ENCODE measurements at places on chromosomes 11 and 22.

DNA sequence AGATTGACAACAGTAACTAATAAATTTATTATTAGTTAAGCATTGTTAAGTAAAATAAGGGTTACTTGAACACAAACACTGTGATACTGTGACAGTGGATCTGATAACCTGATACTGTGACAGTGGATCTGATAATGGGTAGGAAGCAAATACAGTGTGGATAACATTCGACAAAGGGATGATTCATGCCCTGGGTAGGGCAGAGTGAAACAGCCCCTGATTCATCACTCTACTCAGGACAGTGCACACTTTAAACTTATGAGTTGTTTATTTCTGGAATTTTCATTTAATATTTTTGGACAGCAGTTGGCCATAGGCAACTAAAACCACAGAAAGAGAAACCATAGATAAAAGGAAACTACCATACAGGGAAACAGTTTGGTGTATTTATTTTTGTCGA, 60.8 kb upstream of the CTSC start:
- DNase-seq = no peak

- no peak for DNase-seq
These were observed 98.1 kb downstream of the ZBTB16 start for GRCh38 chr11:114157476-114158050.

DNA sequence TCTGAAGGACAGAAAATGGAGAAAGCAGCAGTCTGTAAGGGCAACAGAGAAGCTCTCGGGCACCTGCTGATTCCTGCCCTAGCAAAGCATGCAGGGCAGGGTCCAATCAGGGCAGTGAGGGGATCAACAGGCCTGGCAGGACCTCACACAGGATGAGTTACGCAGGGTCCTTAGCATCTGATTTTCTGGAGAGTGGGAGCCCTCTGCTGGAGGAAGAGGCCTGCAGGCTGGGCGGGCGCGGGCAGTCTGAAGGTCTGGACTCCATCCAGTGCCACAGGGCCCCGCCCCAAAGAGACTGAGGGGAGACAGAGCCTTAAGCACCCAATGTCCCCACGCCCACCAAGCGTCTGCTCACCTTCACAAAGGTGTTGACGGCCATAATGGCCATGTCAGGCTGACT, 28.9 kb downstream of the AP1B1 start:
- DNase-seq = no peak

- no peak for DNase-seq
These were observed 14.8 kb upstream of the PICK1 start for GRCh38 chr22:38042488-38042790.

- no peak for DNase-seq
These were observed 24.2 kb downstream of the MED15 start for GRCh38 chr22:20531404-20532201.

GRCh38 chr11:59429924-59430516, 3.8 kb upstream of the OR5A2 start:
- peak; percentile 60 for DNase-seq

DNA sequence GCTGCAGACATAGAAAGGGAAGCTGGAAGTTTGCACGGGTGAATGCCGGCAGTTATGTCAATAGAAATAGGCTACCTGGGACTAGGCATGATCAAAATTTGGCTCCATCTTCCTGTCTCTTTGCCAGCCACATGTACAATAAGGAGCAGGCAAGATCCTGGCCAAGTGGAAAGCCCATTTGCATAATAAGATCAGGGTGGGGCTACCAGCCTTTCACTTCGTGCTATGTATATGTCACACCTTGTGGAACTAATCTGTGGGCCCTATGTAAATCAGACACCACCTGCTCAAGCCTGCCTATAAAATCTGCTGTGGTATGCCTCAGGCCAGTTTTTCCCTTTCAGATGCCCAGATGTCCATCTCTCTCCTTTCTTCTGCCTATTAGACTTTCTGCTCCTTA, 79.3 kb upstream of the DRD2 start:
- no peak for DNase-seq

DNA sequence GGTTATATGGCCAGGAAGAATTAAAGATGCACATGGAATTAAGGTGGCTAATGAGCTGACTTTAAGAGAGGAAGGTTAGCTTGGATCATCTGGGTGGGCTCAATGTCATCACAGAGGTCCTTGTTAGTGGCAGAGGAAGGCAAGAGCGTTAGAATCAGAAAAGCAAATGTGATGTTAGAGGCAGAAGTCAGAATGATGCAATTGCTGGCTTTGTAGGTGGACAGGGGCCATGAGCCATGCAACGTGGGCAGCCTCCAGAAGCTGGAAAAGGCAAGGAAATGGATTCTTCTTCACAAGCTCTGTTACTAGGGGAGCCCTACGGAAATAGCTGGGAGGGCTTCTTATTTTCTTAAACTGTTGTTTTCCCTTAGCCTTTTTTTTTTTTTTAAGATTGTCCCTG, 2.3 kb upstream of the CBLIF start:
- DNase-seq = no peak

DNA sequence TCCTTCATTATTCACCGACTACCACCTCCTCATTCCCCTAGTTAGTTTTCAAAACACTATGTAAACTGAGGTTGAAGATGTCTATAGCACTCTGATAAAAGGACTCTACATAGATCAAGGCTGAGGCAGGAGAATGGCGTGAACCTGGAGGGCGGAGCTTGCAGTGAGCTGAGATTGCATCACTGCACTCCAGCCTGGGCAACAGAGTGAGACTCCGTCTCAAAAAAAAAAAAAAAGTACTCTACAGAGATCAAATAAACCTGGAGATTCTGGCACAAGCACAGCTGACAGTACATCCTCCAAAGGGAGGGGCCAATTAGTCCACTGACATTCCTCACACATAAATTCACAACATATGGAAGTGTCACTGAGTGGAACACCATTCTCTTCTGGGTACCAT, 31.0 kb downstream of the TSG101 start:
- no peak for DNase-seq

- DNase-seq = no peak
These were observed 3.0 kb downstream of the LIMK2 start for GRCh38 chr22:31215018-31215535.

GRCh38 chr11:125088576-125089455, 22.6 kb downstream of the TMEM218 start:
- peak; percentile 26 for DNase-seq

- DNase-seq = no peak
These were observed 645 bp upstream of the GAS2L1 start for GRCh38 chr22:29305836-29306174.

Data from GM13976 (cell line).